ENCODE measurements at places on chromosomes 11 and 22.

GRCh38 chr11:2825261-2825888 is 60.2 kb downstream of the CDKN1C start:
- no peak for DNase-seq

GRCh38 chr22:17198170-17199002 is 20.8 kb downstream of the ADA2 start:
- no peak for DNase-seq

DNA sequence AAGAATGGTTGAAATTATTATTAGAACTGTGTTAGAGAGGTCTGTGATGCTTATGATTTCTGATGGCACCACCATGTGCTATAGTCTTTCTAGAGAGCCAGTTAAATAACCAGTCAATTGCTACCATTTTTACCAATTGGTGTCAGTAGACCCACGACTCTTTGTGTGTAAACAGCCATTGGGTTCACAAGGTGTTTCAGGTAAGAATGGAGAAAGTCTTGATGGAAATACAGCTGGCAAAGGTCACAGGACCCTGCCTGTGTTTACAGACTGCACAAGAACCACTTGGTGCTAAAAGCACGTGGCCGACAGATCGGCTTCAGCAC is 30.5 kb upstream of the OR10G7 start:
- DNase-seq = no peak

DNA sequence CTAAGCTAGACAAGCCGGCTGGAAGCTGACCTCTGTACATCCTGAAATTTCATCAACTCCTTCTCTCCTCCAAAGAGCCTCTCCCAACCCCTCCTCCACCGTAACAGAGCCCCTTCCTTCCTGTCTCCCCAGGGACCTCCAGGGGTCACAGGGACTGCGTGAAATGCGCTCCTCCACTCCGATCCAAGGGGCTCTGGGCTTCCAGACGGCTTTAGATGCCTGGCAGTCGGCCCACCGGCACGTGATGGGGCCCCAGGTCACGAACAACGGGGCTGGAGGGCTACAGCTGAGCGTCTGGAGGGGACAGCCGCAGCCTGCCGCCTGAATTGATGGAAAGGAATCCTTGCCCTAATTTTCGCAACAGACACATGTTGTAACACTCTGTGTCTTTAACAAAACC is 264.1 kb downstream of the MN1 start:
- DNase-seq = no peak

DNA sequence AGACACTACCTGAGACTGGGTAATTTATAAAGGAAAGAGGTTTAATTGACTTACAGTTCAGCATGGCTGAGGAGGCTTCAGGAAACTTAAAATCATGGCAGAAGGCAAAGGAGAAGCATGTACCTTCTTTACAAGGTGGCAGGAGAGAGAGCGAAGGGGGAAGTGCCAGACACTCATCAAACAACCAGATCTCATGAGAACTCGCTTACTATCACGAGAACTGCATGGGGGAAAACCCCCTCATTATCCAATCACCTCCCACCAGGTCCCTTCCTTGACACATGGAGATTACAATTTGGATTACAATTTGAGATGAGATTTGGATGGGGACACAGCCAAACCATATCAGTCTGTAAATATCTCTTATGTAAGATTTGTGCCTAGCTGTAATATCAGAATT is 50.9 kb upstream of the ATXN10 start:
- DNase-seq = no peak

DNA sequence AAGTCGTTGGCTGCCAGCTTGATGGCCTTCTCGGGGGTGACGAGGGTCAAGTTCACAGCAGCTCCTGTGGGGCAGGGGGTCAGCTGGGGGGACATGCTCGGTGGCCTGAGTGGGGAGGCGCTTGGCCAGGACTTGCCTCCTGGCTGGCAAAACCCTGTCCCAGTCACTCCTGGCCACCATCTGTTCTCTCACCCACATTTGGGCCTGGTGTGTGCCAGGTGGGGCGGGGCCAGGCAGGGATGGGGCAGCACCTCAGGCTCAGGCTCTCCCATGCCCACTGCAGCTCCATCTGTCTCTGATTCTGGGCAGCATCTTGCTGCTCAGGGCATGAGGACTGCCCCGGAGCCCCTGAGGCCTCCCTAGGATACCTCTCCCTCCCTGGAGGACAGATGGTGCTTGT is 3.7 kb upstream of the CEND1 start:
- no peak for DNase-seq

- no peak for DNase-seq
These were observed 111.9 kb downstream of the CCDC34 start for GRCh38 chr11:27250867-27251665.

- DNase-seq = no peak
These were observed 5.6 kb downstream of the UVRAG start for GRCh38 chr11:75820645-75821044.

DNA sequence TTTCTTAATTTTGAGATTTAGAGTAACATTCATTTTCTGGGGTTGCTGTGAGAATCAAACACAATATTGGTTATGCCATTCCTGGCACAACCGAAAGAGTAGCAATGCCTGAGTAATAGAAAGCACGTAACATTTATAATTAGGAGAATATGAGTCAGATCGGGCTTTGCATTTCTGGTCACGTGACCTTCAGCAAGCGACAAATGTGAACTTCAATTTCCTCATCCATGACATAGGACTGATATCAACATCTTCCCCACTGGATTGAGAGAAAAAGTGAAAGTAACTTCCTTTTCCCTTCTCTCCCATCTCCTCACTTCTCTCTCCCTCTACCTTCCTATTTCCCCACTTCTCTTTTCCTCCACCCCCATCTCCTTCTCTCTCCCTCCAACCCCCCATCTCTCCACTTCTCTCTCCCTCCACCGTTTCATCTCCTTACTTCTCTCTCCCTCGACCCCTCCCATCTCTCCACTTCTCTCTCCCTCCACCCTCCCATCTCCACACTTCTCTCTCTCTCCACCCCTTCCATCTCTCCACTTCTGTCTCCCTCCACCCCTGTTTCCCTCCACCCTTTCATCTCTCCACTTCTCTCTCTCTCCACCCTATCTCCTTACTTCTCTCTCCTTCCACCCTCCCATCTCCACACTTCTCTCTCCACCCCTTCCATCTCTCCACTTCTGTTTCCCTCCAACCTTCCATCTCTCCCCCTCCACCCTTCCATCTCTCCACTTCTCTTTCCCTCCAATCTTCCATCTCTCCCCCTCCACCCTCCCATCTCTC is 33.5 kb upstream of the CAT start:
- no peak for DNase-seq

DNA sequence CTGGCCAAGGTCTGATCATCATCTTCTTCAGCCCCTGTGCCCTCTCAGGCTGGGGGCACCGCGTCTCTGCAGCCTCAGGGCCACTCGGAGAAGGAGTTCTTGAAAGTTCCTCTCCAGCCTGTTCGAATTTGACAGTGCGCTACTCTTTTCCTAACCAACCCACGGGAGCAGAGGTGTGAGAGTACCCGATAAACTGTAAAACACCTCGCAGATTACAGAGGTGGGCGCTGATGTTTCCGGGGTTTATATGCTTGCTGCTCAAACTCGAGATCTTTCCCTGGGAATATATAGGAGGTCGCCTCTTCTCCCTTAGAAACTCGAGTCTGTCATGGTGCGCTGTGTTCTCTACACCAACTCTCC is 515 bp downstream of the CTR9 start:
- no peak for DNase-seq

GRCh38 chr11:92383430-92383829 is 158.8 kb downstream of the FAT3 start:
- DNase-seq = no peak

- no peak for DNase-seq
These were observed 509.0 kb downstream of the BUD13 start for GRCh38 chr11:116263770-116264169.

Data from activated CD4-positive, alpha-beta T cell treated with anti-CD3 and anti-CD28 coated beads, Interleukin-2, amount 10 ng/mL, durations not matched to agents 24 days and 14 days (primary cell).